ENCODE measurements at places on chromosomes 2 and 18.
A peak's percentile ranks its signal among the peaks of the same experiment; 100 is the strongest.

DNA sequence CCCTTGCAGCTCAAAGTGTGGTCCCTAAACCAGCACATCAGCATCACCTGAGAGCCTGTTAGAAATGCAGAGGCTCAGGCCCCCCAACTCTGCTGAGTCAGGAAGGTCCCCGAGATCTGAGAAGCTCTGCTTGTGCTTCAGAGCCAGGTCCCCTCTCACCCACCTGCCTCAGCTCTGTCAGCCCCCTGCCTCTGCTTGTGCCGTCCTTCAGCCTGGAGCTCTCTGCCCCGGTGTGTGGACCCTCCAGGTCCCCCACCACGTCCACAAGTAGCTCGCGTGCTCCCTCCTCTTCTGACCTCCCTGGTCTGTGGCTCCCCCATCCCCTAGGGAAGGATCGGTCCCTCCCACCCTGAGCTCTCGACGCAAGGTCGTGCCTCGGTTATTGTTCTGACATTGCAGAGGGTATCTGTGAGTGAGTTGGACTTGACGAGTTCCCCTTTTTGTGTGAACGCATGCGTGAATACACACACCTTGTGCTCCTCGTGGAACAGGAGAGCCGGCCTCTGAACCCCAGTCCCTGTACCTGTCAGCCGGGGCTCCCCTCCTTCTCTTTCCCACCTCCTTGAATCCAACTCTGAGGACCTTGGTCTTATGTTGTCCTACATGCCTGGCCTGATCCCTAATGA lies 75.5 kb upstream of the TAF1B start:
- DNase-seq, result no peak

GRCh38 chr2:75432761-75433361 lies 127.9 kb downstream of the EVA1A start:
- DNase-seq, result no peak

DNA sequence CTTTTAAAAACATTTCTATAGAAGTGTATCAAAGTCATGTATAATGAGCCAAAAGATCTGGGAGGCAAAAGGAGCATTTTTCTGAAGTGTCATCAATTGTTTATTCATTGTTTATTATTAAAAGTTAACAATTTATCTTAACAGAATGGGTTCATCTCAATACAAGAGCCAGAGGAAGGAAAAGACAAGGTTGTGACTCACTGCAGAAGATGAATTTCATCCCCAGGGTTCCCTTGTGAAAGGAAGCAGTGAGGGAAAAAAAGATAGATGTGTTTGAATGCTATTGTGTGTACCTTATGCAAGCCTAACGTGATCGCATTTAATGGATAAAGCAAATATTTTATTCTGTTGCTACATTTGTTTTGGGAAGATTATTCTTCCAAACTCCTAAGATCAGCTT lies 286.3 kb downstream of the PIEZO2 start:
- DNase-seq, result no peak

DNA sequence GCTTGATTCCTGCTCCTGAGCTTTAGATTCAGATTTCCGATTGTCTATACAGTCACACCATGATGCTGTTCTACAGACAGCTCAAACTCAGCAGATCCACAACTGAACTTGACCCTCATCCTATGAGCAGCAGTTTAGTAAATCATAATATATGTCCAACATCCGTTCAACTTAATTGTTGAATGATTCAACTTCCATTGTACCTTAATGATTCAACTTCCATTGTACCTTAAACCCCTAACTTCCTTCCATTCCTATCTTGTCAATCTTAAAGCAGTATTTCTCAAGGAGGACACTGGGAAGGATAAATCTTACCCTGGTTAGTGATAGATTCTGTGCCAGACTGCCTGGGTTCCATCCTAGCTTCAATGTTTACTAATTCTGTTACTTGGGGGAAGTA lies 60.1 kb downstream of the PIGN start:
- DNase-seq, result no peak

DNA sequence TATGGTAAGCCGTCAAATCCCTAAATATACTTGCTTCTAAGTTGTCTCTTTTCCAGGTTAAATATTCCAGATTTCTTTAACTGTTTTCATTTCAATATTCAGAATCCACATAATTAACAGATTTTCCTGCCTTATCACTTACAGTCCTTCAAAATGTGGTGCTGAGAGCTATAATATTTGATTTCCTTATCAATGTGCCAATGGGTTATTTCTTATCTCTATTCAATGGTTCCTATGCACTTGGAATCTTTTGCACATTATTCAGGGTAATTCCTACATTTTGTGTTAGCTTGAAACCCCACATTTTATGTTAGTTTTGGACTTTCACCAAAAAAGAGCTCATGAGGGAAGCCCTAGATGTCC lies 173.5 kb downstream of the ZFP36L2 start:
- DNase-seq, result no peak

- peak; percentile 61 for DNase-seq
These were observed 140.6 kb upstream of the NOSTRIN start for GRCh38 chr2:168661863-168662256.

GRCh38 chr2:15874321-15874720 lies 66.0 kb upstream of the MYCN start:
- no peak for DNase-seq

DNA sequence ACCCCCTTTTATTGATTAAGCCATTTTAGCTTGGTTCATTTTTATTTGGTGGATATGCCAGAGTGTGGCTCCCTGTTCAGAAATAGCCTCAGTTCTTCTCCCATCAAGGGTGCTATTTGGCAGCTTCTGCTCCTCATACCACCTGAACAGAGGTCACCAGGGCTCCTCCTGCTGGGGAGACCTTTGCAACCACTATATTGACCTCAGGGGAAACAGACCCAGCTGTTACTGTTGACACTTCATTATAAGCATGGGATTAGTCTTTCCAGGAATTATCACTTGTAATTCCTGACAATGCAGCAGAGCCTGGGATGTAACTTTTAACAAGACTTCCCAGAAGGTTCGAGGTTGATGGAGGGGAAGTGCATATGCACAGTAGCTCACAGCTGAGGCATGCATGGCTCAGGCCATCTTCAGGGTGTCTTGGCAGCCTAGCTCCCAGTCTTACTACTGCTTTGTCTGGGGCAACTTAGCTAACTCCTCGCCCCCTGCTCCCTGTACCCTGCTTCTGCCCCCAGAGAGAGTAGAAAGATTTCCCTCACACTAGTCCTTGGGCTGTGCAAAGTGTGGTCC lies 239.4 kb upstream of the SPRED2 start:
- no peak for DNase-seq

DNA sequence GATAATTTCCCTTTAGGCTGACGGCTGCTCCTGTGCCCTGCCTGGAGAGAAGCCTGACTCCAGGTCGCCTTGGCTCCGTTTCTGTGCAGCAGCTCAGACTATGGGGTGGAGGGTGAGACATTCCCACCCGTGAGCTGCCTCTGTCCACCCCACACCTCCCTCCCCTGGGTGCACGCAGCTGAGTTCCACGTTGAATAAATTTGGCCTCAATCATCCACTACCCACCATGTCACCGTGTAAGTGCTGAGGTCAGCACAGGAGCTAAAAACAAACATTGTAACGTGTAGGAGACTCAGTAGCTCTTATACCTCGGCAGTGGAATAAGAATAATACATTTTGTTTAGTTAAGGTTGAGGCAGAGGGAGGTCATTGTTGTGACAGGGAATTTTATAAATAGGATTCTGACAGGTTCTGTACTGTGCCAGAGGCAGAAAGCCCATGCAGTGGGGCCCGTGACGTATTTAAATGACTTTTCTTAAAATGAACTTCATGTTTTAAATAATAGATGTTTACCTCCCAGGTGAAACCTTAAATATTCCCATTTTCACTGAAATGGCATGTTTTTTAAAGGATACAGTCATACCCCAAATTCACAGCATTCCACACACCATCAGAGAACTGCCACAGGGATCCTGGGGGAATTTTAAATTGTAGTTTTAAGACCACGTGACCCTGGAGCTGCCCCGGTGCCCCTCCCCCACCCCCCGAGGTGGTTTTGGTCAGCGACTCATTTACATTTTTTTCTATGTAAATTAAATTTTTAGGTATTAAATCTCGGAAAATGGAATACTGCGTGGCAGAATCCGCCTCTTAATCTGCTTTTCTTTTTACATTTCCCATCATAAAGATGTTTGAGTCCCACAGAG lies 50.2 kb downstream of the NFATC1 start:
- no peak for DNase-seq

DNA sequence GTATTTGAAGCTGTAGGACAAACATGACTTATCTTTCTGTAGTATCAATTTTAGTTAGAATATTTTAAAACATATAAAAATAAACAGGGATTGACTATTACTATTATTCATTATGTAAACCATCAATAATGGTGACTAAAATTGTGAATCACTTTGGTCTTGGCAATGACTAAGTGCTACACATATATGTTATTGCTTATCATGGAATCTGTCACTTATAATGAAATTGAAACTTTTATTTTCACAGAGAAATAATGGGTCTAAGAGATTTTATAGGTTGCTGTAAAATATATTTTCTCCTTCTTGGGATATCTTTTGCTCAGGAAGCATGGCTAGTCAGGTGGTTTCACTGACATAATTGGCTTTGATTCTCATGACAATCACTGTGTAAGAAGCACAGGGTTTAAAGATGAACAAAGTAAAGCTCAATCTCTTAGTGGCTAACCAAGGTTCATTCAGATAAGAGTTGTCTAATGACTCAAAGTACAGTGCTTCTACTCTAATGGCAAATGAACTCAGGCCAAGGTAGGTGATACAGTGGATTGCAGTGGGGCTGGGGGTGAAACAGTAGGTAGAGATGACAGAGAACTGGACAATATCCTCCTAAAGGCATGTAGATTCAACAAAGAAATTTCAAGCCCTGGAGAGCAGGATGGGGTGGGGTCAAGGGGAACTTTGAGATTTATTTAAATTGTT lies 98.6 kb upstream of the FANCL start:
- DNase-seq, result no peak

DNA sequence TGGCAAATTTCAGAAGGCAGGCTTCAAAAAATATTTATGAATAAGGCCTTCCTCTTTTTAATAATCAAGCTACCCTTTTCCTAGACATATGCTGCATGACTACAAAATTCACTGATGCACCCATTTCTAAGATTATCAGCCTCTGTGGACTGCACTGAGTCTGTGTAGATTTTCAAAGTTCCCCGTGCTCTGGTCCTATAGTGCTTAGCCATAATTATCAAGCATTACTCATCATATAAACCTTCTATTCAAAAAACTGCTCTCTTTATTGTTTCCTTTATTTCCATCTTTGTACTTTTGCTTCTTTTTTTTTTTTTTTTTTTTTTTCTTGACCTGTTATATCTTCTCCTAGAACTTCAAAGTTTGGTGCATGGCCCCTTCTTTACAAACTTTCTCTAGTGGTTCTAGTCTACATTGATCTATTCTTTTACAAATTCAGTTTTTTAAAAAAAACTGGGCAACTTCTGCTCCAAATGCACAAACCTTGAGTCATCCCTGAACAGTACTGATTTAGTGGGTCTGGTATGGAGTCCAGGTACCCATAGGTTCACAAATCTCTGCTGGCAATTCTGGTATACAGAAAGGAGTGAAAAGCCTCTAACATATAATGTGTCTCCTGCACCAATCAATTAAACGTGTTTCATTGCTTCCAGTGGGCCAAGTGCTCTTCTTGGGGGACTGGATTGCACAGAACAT lies 481.9 kb downstream of the NUP35 start:
- no peak for DNase-seq

GRCh38 chr18:56448751-56449150 lies 189.6 kb downstream of the TXNL1 start:
- no peak for DNase-seq

GRCh38 chr18:26565514-26565913 lies 17.2 kb upstream of the KCTD1 start:
- DNase-seq, result no peak

DNA sequence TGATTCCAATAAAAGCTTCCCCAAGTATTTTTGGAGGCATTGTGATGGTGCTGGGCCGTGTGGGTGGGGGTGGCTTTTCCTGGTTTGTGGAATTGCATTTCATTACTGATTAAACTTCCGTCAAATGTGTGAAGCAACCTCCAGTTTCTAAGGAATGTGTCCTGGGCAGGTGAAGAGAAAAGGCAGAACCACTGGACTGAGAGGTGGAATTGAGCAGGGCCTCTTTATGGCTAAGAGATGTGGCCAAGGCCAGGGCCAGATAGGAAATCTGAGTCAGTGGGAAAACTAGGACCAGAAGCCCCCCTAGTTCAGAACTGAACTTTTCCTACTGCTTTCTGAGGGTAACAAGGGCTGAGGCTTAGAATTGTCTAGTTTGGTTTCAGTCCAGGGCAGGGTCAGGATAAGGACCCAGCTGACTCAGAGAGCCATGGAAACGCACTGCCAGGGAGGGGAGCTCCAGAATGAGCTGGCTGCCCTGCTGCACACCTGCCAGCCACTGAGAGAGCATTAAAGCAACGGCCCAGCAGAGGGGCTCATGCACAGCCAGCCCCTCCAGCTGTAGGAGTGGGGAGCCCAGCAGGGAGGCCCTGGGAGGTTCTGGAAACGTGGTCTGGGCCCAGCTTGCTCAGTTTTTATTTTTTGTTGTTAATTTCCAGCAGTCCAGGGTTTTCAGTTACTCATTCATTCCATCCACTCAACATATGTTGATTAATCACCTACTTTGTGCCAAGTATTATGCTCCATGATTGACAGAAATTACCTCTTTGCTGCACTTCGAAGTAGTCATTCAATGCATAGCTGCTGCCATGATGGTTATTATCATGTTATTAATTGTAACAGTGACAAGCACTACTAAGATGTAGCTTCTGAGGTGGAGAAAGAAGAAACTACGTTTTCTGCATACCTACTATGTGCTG lies 156.1 kb downstream of the MSH2 start:
- peak; percentile 22 for DNase-seq

DNA sequence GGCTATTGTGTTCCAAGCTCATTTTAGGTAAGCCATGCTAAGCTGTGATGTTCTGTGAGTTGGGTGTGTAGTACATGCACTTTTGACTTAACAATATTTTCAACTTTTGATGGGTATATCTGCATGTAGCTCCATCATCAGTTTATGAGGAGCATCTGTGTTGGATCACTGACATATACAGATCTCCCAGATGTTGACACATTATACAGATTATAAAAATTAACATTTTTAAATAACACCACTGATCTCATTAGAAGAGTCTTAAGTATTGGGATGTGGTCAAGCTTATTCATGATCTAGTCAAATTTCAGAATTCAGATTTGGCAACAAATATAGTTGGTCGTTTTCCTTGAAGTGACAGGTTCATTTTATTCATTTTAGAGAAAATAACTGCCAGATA lies 51.7 kb downstream of the CAB39 start:
- DNase-seq, result no peak
